ENCODE measurements at places on chromosomes 11 and 22.
A peak's percentile ranks its signal among the peaks of the same experiment; 100 is the strongest.

GRCh38 chr11:109619498-109619897 is 197.5 kb downstream of the C11orf87 start:
- no peak for DNase-seq

- DNase-seq: no peak
These were observed 123.6 kb downstream of the TRIM44 start for GRCh38 chr11:35786188-35786587.

DNA sequence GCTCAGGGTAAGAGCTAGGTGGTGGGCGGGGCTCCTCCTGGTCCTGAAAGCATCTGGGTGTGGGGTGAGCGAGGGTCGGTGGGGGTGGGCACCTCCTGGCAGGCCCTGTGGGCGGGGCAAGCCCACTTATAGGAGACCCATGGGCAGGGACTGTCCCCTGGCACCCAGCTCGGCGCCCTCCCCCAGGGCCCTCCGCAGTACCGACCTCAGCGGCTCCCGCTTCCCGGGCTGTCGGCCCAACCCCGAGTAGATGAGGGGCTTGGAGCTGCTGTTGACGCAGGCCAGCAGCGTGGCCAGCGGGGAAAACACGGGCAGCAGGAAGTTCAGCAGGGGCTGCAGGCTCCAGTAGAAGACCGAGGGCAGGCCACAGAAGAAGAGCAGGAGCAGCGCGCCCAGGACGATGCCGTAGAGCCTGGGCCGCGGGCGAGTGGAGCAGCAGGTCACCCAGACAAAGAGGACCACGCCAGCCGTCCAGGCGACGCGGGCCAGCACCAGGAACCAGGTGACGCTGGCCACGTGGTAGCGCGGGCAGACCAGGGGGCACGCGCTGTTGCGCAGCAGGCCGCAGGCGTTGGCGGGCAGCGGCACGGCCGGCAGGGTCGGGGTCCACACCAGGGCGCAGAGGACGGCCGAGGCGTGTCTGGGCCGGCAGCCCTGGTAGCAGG is 663 bp downstream of the MRGPRG start:
- DNase-seq: no peak

- DNase-seq: no peak
These were observed 710 bp downstream of the ATP5MGL start for GRCh38 chr22:42639541-42640241.

DNA sequence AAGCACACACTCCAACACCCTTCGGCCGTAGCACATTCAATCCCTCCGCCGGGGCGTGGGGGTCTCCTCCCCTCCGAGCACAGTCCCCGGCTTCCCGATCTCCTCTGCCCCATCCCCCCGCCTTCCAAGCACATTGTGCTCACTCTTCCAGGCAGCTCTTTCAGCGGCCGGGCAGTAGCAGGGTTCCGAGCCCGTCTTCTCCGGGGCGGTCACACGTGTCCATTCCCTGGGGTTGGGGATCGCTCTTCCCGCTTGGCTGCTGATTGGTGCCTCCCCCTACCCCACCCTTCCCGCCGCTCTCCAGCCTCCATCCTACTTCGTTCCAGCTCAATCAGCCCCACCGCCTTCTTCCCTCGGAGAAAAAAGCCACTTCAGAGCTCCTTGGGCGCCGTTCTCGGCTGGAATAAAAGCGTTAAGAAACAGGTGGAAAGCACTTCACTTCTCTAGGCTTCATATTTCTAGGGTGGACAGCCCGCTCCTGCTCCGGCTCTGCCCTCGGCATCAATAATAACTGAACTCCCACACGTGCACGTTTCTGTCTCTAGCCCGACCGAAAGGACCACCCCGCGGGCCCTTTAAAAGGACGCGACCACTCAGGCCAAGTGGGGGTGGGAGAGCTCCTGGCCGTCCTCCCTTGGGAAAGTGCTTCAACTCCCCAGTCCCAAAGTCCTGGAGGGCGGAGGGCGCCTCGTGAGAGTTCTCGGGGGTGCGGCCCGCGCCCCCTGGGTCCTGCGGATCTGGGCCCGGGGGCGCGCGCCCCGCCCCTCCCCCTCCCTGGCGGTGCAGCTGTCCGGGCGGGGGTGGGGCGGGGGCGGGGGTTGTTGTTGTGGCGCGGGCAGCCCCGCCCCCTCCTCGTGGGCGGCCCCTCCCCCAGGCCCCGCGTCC is 464 bp upstream of the CECR2 start:
- no peak for DNase-seq

GRCh38 chr22:23014250-23014649 is 56.1 kb upstream of the GNAZ start:
- DNase-seq: no peak

- no peak for DNase-seq
These were observed 22.6 kb upstream of the MGAT3 start for GRCh38 chr22:39434243-39434653.

DNA sequence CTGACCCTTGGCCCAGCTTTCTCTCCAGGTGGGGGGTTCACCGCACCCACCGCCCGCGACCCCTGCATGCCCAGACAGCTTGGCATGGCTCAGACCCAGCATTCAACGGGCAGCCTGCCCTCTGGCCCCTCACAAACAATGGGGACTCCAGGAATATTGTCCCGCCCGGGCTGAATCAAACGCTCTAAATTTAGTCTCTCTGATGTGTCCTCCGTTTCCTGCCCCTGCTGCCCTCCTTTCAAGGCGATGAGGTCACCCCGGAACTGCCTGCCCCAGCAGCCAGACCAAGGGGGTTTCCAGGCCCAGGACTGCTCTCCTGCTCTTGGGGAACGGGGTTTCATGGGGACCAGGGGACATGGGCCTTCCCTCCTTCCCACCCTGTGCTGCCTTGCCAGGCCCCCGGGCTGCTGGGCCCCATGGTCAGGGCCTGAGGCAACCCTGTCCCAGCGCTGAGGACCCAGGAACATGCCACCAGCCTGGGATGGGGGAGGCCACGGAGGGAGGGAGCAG is 10.1 kb upstream of the PDGFB start:
- peak; percentile 20 for DNase-seq

DNA sequence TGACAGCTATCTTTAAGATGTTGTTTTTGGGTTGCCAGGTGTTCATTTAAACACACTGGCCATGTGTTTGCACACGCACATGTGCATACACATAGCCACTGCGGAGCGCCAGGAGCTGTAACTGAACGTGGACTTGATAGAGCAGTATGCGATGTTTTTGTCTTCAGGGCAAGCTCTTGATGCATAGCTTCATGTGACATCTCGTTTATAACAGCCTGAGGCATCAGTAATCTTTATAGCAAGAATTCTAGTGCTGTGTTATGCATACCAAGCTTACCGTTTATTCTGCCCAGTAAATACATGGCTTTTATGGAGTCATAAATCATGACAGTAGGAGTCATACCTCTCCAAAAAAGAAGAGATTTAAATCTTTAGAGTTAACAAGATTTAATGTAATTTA is 87.0 kb downstream of the ATXN10 start:
- DNase-seq: no peak

DNA sequence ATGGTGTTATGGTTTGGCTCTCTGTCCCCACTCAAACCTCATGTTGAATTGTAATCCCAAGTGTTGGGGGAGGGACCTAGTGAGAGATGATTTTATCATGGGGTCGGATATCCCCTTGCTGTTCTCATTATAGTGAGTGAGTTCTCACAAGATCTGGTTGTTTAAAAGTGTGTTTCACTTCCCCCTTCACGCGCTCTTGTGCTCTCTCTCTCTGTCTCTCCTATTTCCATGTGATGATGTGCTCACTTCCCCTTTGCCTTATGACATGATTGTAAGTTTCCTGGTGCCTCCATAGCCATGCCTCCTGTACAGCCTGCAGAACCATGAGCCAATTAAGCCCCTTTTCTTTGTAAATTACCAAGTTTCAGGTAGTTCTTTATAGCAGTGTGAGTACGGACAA is 765.1 kb downstream of the KCNA4 start:
- DNase-seq: no peak

- DNase-seq: no peak
These were observed 679.9 kb downstream of the KCNA4 start for GRCh38 chr11:29336727-29337575.

DNA sequence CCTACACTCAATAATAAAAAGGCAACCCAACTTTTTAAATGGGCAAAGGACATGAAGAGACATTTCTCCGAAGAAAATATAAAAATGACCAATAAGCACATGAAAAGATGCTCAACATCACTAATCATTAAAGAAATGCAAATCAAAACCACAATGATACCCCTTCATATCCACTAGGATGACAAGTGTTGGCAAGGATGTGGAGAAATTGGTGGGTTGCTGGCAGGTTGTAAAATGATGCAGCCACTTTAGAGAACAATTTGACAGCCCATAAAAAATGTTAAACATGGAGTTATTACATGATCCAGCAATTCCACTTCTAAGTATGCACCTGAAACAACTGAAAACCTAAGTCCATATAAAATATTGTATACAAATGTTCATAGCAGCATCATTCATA is 73.2 kb upstream of the LMO2 start:
- DNase-seq: no peak
